ENCODE measurements at places on chromosomes 1 and 21.

GRCh38 chr1:156622581-156623297, 3.5 kb downstream of the HAPLN2 start:
- DNase-seq: no peak

GRCh38 chr1:115652236-115652788, 10.5 kb downstream of the VANGL1 start:
- no peak for DNase-seq

DNA sequence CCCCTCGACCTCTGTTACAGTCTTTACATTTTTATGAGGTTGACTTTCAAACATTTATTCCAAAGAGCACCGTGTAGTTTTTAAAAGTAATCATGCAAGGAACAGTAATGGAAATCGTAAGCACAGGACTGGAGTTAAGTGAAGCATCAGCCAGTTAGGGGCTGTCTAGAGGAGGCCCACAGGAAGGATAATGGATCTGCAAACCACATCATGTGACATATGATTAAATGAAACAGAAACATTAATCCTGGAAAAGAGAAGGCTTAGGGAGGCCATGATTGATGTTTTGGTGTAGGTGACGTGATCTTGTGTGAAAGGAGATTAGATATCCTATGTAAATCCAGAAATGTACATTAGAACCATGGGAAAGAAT, 25.0 kb downstream of the RGS7 start:
- no peak for DNase-seq

- DNase-seq: no peak
Measured at GRCh38 chr1:10257851-10258250, 47.5 kb downstream of the KIF1B start.

DNA sequence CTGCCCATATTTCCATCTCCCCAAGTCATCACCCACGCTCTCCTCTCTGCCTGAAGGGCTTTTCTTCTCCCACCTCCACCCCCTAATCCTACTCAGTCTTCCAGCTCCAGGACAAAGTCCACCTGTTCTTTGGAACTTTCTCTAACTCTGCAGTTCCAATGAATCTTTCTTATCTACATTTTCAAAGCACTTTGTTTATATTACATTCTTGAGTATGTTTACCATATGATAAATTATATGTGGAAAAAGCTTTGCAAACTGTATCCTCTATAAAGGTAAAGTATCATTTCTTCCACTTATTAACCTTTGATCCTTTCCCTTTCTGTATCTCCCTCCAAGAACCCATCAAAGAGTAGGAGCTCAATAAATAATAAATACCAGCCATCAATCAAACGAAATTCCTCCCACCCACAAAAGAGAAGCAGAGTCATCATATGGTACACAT, 39.7 kb downstream of the TTC13 start:
- no peak for DNase-seq

DNA sequence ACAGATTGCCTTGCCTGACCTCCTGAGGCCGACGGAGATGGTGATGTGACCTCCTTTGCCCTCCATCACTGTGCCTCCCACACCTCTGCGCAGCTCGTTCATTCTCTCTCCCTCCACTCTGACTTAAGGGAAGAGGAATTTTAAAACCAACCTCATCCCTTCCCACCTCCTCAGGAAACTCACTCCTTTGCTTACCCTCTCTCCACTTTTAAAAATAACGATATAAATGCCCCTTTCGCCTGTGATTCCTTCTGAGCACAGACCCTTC, 21.2 kb downstream of the LRRN2 start:
- DNase-seq: no peak

GRCh38 chr1:35097224-35097623, 18.0 kb downstream of the ZMYM1 start:
- no peak for DNase-seq

DNA sequence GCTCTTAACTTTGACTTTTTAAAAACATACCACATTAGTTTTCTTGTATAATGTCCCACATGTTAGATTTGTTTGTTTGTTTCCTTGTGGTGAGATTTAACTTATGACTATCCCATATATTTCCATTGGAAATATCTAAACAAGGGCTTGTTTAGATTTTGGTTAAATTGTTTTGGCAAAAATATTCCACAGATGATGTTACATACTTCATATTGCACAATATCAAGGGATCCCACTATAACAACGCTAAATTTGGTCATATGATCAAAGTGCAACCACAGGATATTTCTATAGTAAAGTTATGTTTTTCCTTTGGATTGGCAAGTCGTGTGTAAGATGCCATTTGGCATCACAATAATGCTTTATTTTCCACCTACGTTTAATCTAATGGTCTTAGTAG, 396.7 kb downstream of the TGFB2 start:
- no peak for DNase-seq

All from foreskin keratinocyte (primary cell).